ENCODE measurements at places on chromosomes 13 and 19. TPM values are rescaled to one million over a fixed set of nuclear protein-coding genes. Genes with fewer than 3 reads are reported as not detected.

DNA sequence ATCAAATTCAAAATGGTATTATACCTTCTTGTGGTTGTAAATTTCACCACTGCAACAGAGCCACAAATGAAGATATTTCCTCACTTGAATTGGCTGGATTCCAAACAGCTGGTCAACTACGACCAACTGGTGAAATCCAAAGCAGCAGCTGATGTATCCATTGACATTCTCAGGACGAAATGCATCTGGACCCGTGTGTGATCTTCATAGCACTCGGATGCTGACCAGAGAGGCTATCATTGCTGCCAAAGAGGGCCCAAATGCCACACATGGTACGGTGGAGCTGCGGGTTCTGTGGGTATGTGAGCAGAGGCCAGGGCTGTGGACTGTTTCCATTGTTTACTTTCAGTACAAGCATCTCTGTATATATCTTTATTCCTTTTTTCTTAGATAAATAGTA is 25.6 kb upstream of the PCCA start:
- peak; percentile 89 for DNase-seq

GRCh38 chr13:30742901-30743300 is 7.6 kb downstream of the ALOX5AP start:
- no peak for DNase-seq

- no peak for DNase-seq
These were observed 10.4 kb upstream of the KLK14 start for GRCh38 chr19:51093101-51093500.

DNA sequence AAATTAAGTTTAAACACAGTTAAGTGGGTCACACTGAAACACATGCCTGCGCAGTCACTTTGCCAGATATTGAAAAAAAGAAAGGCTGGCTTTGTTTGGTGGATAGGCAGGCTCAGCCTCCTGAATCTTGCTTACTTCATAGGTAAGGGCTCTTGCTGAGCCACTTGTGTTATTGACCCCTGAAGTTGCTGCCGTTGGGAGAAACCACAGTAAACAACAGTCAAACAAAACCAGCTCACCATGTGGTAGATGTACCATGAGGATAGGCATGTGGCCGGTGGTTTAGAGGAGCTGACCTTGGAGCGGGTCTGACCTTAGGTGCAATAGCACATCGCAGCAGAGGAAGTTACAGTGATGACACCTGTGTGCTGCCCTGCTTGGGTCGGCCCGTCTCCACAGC is 52.2 kb downstream of the SPATA13 start:
- DNase-seq: no peak

DNA sequence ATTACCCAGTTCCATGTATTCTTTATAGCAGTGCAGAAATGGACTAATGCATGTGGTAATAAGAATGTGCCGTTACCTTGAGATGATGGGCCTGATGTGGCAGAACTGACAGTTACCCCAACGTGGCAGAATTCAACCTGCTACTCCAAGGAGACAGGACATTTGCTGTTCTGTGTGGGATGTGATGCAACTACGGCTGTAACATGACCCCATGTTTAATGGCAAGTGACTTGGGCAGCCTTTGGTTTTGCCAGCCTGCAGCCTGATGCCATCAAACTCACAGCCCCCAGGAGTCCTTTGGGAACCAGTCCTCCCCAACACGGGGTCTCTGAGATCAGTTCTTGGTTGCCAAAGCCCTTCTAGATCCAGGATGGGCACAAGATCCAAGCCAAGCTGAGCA is 107.3 kb downstream of the ZNF557 start:
- peak; percentile 38 for DNase-seq

GRCh38 chr13:110834572-110834971 is 80.3 kb downstream of the ANKRD10 start:
- DNase-seq: no peak

GRCh38 chr13:48838193-48838973 is 137.3 kb upstream of the FNDC3A start:
- DNase-seq: no peak

DNA sequence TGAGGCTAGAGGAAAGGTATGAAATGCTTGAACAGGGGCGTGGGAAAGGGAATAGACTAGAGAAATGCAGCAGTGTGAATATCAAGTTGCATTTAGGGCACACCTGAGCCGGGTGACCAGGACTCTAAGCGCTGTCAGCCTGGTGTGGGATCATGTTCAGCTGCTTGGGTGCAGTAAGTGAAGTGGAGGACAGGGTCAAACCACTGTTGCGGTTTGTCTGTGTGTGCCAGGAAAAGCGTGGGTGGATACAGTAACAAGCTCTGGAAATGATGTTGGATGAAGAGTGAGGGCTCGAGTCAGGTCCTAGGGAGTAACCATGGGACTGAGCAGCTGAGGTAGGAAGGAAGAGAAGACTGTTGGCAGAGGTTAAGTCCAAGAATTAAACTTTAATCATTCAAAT is 15.8 kb downstream of the DGKH start:
- peak; percentile 92 for DNase-seq

- DNase-seq: peak; percentile 48
These were observed 379.3 kb upstream of the SGCG start for GRCh38 chr13:22801402-22802003.

DNA sequence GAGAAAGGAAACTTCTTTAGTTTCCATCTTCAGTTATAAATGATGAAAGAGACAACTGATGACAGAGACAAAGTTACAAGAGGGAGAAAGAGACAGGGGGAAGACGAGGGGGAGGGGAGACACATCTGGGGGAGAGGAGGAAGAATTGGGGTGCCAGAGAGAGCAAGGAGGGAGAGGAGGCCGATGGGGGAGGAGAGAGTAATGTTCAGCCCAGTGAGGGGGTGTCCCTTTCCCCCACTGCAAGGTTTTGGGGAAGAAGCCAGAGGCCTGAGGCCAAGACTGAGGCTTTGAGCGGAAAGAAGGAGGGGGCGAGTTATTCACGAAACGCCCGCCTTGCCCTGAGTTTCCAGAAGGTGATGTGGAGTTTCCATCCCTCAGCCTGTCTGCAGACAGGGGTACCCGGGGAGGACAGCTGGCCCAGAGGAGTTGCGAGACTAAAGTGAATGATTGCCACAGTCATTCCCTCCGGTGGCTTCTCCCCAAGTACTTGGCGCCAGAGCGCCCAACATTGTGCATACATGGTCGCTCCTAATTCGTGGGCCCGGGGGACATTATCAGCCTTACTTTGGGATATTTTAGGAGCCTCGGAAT is 558 bp upstream of the PPAN start:
- no peak for DNase-seq

- DNase-seq: no peak
These were observed 5.8 kb downstream of the KASH5 start for GRCh38 chr19:49393881-49394280.

DNA sequence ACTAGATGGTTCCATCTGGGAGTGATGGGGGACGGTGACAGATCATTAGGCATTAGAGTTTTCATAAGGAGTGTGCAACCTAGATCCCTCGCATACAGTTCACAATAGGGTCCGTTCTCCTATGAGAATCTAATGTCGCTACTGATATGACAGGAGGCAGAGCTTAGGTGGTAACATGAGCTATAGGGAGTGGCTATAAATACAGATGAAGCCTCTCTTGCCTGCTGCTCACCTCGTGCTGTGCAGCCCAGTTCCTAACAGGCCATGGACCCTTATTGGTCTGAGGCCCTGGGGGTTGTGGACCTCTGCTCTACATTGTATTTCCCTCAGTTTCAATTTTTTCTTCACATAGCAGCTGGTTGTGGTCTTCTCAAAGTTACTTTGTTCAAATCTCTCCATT is 56.5 kb downstream of the CDK8 start:
- no peak for DNase-seq

GRCh38 chr13:45678282-45678681 is 23.8 kb upstream of the CBY2 start:
- DNase-seq: no peak

- peak; percentile 43 for DNase-seq
These were observed 6.0 kb downstream of the SYCE2 start for GRCh38 chr19:12913011-12913561.

DNA sequence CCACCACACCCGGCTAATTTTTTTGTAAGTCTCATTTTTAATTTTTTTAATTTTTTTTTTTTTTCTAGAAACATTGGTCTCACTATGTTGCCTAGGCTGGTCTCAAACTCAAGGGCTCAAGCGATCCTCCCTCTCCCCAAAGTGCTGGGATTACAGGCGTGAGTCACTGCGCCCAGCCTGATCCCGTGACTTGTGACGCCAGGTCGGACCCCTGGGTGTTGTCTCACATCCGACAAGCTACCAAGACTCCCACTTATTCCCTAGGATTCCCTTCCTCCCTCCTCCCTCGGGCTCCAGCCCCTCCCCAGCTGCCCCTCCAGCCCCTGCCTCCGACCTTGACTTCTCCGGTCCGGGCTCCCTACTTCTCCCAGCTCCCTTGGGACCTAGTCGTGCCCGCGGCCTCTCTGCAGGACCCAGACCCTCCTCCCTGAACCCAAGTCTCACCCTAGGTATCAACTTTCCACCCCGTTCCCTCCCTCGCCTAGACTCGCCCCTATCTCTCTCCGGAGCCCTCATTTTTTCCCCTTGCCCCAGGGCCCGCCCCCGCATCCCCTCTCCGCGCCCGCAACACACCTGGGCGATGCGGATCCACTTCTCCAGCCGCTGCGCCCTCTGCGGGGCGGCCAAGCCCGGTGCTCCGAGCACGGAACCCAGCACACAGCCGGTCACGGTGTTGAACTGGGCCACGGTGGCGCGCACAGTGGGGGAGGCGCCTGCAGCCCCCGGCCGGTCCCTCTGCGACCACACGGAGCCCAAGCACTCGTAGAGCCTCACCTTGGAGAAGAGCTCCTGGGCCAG is 13.1 kb downstream of the RGL3 start:
- no peak for DNase-seq

GRCh38 chr13:76637641-76638141 is 248.5 kb downstream of the KCTD12 start:
- DNase-seq: peak; percentile 57

GRCh38 chr13:48505597-48506091 is 27.2 kb downstream of the RCBTB2 start:
- peak; percentile 96 for DNase-seq

DNA sequence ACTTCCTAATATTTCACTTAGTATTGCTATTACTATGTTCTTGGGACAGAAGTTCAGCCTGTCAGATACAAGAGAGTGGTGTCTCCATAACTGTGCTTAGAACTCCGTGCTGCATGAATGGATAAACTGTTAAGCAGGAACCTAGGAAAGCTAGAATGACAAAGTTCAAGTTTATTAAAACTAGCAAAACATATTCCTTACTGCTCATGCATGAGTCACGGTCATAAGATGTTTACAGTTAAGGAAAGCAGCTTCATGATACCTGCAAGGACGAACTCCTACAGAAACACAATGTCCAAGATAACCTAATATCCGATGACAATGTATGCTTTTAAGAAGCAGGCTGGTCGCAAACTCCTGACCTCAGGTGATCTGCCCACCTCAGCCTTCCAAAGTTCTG is 6.0 kb upstream of the ZNF765 start:
- peak; percentile 3 for DNase-seq

- peak; percentile 84 for DNase-seq
These were observed 454 bp downstream of the BLVRB start for GRCh38 chr19:40465025-40465556.

DNA sequence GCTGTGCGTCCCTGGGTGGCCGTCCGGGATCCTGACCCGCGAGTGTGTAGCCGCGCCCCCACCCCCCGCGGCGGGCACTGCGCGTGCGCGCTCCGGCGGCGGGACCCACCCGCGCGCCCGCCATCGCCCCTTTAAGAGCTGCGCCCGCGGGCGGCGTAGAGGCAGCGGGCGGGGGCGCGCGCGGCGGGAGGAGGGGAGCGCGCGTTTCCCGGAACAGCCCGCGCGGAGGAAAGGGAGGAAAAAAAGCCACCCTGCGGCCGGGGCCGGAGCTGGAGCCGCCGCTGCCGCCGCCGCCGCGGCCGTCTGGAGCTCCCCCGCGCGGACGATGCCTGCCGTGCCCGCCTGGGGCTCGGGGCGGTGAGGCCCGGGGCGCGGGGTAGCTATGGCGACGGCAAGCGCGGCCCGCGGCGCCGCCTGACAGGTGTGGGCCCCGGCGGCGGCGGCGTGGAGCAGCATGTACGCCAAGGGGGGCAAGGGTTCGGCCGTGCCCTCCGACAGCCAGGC is at the start of gene SSBP4:
Gene SSBP4, plus strand, starts transcription at position 204 of the 504 bp plus-strand sequence. Its CDS starts 251 bp downstream, at position 455.
- DNase-seq: peak; percentile 79

DNA sequence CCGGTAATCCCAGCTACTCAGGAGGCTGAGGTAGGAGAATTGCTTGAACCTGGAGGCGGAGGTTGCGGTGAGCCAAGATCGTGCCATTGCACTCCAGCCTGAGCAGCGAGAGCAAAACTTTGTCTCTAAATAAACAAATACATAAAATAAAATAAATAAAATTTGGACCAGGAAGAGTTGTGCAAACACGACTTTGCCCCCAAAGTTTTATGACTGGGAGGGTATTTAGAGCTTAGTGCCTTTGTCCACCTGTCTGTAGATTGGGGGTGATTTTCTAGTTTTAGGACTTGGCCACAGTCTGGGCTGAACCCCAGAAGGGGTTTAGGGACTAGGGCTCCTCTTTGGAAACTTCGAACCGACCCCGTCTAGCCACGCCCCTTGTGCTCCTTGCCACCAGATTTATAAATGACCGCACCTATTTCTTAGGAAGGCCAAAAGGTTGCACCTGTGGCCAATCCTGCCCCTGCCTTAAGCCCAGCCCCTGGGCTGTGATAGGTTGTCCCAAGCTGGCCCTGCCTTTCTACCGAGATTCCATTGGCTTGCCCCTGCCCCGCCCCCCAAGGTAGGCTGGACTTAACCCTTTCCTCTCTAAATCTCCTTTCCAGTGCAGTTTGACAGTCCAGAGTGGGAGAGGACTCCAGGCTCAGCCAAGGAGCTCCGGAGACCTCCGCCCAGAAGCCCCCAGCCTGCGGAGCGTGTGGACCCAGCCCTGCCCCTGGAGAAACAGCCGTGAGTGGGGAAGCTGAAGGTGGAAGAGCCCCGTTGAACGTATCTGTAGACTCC is 5.3 kb downstream of the SHD start:
- peak; percentile 68 for DNase-seq

DNA sequence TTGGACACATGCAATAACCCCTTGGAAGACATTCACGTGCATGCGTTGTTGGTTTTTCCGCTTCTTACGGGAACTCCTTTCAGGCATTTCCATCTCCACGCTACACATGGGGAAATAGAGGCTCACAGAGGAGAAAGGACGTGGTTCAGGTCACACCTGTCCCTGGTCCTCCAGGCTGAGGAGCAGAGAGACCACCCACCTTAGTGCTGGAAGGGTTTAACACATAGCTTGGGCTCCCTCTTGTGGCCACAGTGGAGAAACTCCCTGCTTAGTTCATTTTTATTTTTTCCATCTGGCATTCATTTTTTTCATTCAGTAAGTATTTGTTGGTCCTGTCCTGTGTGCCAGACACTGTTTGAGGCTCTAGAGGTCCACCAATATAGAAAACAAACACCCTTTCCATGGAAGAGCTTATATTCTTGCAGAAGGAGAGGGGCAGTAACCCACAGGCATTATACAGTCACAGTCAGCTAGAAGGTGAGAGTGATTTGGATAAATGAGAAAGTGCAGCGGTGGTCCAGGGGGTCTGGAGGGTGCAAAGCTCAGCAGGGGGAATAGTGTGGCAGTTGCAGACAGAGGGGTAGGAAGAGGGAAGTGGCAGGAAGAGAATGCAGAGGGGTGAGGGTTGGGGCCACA is 24.2 kb upstream of the TTYH1 start:
- peak; percentile 73 for DNase-seq

ATP8A2 gene
- total RNA-seq: 0.62 TPM

NALCN gene
- total RNA-seq: 2.7 TPM

EVI5L gene
- total RNA-seq: 25.2 TPM

NCAN gene
- total RNA-seq: 0.05 TPM

LIM2 gene
- not detected for total RNA-seq

ANKRD24 gene
- total RNA-seq: 1.4 TPM

TGFBR3L gene
- 0.21 TPM for total RNA-seq

SYNGR4 gene
- total RNA-seq: not detected

Data from myocyte (in vitro differentiated cells).